Stimulated activated CD4-positive, alpha-beta T cell treated with anti-CD3 and anti-CD28 coated beads, Interleukin-15, amount 100 ng/mL, for 1 hour (primary cell): ENCODE measurements at places on chromosomes 13 and 19.
A peak's percentile ranks its signal among the peaks of the same experiment; 100 is the strongest.

GRCh38 chr19:3151563-3152418 lies 16.0 kb downstream of the GNA15 start:
- DNase-seq, result no peak

DNA sequence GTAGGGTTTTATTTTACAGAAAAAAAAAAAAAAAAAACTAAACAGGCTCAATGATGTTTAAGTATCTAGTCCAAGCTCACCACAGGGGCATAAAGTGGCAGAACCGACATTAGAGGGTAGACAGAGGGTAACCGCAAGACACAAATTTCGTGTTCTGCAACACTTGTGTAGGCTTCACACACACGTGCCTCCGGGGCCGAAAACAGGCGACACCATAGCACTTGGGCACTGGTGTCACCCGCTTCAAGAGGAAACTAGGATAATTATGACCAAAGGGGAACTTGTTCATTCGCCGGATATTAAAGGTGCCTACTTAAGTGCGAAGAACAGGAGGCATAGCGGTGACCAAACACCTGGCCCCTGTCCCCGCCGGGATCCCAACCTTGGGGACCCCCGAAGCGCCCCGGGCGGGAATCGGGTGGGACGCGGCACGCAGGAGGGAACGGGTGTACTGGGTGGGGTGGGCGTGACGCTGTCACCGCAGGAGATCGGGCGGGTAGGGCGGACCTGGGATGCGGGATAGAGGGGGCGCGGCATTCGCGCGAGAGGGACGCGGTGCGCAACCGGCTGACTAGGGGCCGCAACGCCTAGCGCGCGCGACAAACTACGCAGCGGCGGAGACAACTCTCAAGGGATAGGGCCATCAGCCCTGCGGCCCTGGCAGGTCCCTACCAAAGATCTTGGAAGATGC lies 558 bp downstream of the MZT1 start:
- peak; percentile 8 for DNase-seq

GRCh38 chr19:55158848-55159749 lies 1.6 kb upstream of the TNNI3 start:
- no peak for DNase-seq

GRCh38 chr13:97307882-97308624 lies 85.9 kb downstream of the MBNL2 start:
- DNase-seq, result no peak

GRCh38 chr13:111247552-111247951 lies 72.9 kb upstream of the TEX29 start:
- no peak for DNase-seq

DNA sequence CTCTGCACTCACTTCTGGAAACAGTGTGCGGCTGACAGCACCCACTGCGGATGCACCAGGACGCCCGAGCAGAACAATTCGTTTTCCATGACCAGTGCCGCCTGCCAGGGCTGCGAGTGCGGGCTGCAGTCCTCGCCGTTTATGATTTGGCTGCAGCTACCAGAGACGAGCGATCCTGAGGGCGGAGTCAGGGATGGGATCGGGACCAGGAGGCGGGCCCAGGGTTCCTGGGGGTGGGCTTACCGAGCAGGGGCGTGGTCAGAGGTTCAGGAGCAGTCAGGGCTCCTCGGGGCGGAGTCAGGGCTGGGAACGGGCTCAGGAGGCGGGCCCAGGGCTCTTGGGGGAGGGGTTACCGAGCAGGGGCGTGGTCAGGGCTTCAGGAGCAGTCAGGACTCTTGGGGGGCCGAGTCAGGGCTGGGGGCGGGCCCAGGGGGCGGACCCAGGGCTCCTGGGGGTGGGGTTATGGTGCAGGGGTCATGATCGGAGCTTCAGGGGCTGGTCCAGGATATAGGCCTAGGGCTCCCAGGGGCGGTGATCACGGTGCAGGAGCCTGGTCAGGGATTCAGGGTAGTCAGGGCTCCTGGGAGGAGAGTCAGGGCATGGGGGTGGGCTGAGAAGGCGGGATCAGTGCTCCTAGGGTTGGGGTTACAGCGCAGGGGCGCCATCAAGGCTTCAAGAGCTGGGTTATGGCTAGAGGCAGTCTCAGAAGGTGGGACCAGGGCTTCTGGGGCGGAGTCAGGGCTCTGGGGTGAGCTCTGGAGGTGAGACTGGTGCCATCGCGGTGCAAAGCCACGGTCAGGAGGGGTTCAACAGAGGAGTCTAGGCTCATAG lies 1.7 kb downstream of the KLK4 start:
- DNase-seq, result no peak

DNA sequence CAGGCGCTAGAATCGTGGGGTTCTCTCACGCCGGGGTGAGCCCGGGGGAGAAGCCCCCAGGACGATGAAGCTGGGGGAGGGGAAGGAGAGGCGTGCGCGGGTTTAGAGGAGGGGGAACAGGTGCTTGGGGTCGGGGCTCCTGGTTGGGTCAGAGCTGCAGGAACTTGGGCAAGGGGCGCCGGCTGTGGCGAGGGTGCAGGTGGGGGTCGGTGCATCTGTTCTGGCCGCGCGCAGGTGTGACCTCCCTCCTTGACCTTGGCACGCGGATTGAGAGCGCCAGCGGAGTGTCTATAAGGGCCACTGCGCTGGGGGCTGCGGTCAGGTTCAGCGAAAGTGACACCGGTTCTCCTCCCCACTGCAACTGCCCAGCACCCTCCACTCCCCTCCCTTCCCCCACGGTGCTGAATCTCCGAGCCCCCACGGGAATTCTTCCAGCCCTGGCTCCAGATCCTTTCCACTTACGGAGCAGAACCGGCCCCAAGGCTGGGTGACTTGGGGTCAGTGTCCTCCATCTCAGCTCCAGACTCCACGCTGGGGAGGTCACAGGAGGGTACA lies 618 bp downstream of the TMEM38A start:
- no peak for DNase-seq

DNA sequence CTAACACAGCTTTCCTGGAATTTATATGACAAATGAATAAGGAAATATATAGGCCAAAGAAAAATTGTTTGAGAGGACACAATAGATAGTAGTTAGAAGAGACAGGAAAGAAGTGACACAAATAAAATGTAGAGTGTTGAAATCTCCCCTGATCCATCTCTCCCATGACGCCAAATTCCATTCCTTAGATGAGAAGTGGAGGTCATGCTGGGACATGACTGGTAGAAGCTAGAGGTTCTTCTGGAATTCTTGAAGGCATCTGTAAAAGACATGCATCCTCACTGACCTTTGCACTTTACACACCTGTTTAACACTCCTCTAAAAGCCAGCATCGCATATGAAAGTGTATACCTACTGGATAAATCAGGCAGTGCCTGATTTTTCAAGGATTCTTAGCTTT lies 67.8 kb downstream of the DGKH start:
- no peak for DNase-seq

DNA sequence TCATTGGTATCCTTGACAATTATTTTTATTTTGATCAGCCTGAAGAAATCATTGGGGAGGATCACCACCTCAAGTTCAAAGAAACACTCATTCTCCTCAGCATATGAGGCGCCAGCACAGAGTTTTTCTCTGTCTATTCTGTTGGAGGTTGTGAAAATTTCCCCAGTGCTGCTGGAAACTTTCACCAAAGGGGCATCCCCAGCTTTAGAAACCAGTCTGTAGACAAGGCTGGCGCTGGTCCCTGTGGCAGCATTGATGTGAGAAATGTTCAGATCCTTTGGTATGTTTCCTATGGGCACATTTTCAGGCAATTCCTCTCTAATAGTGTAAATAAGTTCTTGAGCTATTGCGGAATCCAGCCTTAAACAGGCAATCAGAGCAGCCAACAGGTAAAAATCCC lies 2.1 kb downstream of the PCDH9 start:
- DNase-seq, result no peak

DNA sequence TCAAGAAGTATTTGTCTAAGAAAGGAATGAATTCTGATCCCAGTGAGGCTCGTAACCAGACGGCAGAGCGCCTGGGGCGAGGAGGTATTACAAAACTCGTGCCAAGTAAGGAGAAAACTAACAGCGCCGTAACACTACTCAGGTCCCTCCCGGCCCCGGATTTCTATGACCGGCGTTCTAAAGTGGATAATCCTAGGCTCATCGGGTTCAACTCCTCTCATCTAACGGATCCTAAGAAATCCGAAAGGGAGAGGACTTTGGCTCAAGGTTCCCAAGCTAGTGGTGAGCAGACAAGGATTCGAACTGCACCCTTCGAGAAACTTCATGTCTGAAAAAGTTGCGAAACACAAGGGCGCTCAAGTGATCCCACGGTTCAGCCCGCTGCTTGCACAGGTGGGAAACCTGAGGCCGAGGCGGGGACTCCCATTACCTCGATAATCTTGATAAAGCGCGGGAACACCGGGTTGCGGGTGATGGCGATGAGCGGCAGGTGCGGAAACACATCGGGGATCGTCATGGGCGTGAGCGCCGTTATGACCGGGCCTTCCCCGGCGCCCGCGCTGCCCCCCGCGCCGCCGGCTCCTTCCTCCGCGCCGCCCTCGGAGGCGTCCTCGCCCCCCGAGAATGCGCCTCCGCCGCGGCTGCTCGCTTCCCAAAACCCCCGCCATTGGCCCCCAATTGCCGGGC lies 529 bp downstream of the LONP1 start:
- no peak for DNase-seq

DNA sequence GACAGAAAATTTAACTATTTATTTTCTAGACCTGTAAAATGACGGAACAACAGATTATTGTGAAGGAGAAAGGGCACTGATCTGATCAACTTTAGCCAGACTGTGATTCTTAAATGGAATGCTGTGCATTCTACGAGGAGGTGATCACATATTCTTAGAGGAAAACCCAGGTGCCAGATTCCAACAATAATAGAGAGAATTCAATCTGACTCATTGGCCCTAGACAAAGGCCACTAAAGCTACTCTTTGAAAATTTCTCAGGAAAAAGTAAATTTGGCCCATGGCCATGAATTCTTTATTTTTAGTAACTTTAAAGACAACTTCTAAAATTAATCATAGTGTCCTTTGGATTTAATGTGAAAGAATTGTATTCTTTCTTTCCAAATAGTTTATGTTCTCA lies 58.6 kb upstream of the POSTN start:
- no peak for DNase-seq

- no peak for DNase-seq
Observed at GRCh38 chr19:17743874-17744580, 7.2 kb upstream of the FCHO1 start.

- no peak for DNase-seq
Observed at GRCh38 chr13:100680131-100680530, 5.5 kb upstream of the TMTC4 start.

DNA sequence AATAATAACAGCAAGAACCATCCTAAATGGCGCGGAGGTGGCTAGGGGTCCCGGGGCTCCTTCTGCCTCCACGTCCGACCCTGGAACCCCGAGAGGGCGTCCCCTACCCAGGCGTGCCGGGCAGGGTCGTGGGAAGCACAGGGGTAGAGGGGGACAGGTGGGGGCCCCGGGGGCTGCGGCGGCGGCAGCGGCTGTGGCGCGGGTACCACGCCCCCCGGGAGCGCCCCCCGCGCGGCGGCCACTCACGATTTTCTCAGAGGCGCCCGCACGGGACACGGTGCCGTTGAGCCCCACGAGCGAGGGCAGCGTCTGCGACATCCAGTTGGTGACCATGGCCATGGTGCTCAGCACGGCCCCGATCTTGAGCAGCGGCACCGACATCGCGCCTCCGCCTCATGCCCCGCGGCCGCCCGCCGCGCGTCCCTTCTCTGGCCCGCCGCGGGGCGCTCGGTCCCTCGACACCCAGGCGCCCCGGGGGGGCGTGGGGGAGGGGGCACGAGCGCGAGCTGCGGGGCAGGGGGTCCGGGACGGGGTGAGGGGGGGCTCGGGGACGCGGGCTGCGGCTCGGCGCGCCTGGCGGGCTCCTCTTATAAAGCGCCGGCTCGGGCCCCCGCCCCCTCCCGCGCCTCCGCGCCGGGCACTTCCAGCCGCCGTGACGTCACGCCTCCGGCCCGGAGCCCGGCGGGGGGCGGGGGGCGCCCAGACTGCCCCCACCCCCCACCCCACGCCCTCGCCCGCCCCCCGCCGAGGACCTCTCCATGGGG lies 22.9 kb downstream of the OLFM2 start:
- no peak for DNase-seq
